ENCODE measurements at places on chromosomes 1 and 21.

DNA sequence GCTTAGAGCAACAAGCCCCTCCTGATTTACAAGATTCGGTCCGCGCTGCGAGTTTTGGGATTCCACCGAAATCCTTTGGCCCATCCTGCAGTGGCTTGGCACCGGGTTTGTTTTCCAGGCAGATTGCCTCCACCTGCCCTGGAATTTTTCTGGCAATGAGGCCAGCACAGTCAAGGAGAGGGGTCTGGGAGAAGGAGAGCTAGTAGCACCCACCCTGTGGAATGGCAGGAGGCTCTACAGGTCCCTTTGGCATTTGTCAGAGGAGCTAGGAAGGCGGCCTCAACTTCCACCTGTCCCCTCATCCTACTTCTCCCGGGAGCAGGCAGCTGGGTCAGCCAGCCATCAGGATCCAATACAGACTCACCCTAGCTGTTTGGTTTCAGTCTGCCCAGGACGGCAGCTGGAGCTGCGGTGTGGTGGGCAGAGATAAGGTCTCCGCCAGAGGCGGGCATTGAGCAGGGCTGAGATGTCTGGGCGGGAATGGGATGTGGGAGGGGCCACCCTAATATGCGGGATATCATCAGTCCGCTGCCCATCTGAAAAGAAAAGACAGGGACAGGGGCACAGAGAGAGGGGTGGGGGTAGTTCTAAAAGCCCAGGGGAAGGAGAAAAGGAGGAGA, 37.8 kb upstream of the PRELP start:
- no peak for DNase-seq

GRCh38 chr21:37047079-37047478, 25.8 kb downstream of the PIGP start:
- peak; percentile 42 for DNase-seq

GRCh38 chr1:199287206-199287605, 648.4 kb downstream of the PTPRC start:
- DNase-seq = no peak

- DNase-seq = peak; percentile 96
Observed at GRCh38 chr21:41361786-41362604, at the start of gene MX2. MX2 (plus strand) TSS chr21:41362027; CDS start chr21:41376907, 14,880 bp downstream.

- no peak for DNase-seq
Observed at GRCh38 chr1:87549738-87550137, 221.1 kb downstream of the LMO4 start.

DNA sequence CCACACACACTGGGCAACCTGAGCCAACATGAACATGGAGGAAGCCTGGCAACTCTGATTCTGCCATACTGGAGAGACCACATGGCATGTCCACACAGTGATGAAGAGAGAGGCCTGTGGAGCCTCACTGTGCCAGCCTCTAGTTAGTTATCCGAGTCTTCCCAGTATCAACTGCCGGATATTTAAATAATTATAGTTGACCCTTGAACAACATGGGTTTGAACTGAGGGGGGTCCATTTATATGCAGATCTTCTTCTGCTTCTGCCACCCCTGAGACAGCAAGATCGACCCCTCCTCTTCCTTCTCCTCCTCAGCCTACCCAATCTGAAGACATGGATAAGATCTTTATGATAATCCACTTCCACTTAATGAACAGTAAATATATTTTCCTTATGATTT, 27.8 kb downstream of the DDAH1 start:
- DNase-seq = no peak

All from M059J (cell line).